ENCODE measurements at places on chromosomes 7 and 10.
A peak's percentile ranks its signal among the peaks of the same experiment; 100 is the strongest.

GRCh38 chr10:110742801-110743200, 98.7 kb downstream of the RBM20 start:
- DNase-seq, result no peak

DNA sequence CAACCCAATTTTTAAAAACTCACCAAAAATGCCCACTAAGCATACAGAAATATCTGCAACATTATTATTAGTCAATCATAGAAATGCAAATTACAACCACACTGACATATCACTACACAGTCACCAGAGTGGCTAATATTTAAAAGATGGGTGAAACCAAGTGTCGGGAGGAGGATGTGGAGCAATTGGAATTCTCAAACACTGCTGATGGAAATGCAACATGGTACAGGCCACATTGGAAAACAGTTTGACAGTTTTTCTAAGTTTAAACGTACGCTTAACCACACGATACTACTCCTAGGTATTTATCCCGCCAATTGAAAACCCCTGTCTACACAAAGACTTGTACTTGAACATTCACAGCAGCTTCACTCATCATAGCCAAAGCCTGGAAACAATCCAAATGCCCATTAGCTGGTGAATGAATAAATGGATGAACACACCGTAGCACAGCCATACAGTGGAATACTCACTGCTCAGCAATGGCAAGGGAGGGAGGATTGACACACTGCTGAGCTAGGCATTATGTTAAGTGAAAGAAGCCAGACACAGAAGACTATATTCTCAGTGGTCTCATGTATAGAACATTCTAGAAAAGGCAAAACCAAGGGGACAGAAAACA, 16.3 kb downstream of the GCK start:
- no peak for DNase-seq

DNA sequence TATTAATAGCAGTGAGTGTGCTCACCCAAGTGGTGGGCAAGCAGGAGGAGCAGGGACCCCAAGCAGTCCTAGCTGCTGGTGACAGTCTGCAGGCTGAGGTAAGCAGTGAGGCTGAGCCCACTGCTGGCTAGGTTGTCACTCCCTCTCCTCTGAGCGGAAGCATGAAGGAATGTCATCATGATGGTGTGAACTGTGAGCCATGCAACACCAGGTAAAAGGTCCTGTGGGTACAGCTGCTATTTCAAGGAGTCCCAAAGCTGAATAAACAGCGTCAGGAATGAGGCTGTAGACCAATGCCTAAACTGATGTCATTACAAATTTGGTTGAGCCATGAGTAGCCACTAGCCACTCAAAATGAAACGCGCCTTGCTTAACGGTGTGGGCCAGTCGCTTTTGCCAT, 126.1 kb downstream of the RNF32 start:
- no peak for DNase-seq

GRCh38 chr10:359762-360161, 224.5 kb downstream of the ZMYND11 start:
- DNase-seq, result no peak

DNA sequence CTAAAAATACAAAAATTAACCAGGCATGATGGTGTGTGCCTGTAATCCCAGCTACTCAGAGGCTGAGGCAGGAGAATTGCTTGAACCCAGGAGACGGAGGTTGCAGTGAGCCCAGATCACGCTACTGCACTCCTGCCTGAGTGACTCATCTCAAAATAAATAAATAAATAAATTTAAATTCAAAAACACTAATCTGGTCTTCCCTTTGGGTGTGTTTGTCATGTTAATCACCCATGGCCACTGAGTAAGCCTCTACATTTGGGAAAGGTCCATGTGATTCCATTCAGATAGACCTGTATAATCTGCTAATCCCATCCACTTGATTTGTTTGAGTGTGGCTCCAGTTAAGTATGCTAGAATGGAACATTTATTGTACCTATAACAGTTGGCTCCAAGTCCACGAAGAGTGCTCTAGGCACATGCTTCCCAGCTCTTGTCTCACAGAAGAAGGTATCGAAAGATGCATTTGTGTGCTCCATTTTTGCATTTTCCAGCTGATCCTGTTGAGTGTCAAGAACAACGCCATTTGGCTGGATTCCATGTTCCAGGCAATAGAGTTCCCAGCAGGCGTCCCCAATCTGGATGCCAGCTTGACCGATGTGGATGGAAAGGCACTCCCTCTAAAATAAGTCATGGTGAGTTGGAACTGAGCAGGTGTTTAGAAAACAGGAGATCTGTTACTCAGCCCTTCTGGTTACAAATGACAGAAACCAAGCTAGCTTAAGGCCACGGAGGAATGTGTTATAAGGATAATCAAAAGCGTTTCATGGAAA, 4.0 kb downstream of the TUBAL3 start:
- no peak for DNase-seq

DNA sequence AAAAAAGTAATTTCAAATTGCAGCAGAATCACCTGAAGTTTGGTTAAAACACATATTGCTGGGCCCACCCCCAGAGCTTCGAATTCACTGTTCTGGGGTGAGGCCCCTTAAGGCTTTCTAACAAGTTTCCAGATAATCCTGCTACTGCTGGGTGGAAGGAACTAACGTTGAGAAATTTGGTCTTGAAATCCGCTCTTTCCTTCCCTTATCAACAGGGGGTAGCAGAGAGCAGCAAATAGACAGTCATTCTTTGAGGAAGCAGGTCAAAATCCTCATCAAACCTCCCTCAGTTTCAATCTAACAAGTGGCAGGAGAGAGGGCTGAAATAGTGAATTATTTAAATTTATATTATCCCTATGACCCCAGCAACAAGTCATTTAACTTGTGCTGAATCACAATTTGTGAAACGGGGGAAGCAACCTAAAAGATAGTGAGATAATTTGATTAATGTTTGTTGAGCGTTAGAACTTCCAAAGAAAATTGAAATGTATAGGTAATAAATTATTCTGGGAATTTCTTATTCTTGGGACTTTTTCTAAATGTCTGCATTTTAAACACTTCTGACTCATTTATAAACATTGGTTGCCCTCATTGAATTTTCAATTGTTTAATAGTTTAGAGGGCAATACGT, 21.7 kb upstream of the MALSU1 start:
- DNase-seq, result peak; percentile 50

GRCh38 chr7:16970732-16971482, 89.1 kb upstream of the AGR3 start:
- no peak for DNase-seq

DNA sequence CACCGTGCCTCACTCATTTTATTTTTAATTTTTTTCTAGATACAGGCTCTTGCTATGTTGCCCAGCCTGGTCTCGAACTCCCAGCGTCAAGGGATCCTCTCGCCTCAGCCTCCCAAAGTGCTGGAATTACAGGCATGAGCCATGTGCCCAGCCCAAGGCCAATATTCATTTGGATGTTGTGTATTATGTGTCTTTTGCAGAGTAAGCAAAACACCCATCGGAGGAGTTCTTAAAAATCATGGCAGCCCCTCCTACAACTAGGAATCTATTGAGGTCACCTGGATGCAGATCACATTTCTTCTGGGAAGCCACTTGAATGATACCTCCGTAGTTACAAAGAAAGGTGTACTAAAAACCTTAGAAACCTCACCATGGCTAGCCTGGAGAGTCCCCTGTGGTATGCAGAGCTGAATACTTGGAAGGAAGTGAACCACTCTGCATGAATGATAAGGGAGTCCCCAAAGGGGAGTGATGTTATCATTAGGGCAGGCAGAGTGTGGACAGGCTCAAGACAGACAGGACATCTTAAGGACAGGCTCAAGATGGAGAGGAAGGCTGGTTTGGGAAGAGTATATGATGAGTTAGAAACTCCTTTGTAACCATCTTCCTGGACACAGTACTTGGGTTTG, 185.7 kb downstream of the TAX1BP1 start:
- DNase-seq, result no peak
